Activated T-helper 1 cell treated with anti-CD3 and anti-CD28 coated beads, Interleukin-12 subunit alpha, Interleukin-12 subunit beta, Interleukin-2, Interleukin-4 antibody, amounts not matched to agents 30 ng/mL and 10 ng/mL and 1 ng/mL, durations not matched to agents 14 hours and 24 hours and 36 hours (primary cell): ENCODE measurements at places on chromosomes 1 and 21.

DNA sequence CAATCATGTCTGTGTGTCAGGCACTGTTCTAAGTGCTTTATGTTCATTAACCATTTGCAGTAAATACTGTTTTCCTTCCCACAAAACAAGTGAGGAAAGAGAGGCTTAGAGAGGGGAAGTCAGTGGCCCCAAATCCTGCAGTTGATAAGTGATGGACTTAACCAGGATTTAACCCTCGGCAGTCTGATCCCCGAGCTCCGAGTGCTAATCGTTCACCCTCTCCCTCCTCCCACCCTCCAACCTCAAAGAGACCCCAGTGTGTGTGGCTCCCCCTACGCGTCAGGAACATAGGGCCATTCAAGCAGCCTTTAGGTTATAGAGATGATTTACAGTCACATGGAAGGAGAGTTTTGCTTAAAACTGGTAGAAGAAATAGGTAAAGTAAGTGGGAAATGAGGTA is 47.2 kb downstream of the SCCPDH start:
- no peak for DNase-seq

- DNase-seq = no peak
These were observed 23.7 kb upstream of the COG2 start for GRCh38 chr1:230618537-230618936.

- DNase-seq = no peak
These were observed 3.4 kb downstream of the ZCCHC17 start for GRCh38 chr1:31300193-31300592.

- DNase-seq = no peak
These were observed 356.5 kb upstream of the PTBP2 start for GRCh38 chr1:96365076-96365475.

GRCh38 chr1:159897962-159898361 is 2.0 kb downstream of the CFAP45 start:
- DNase-seq = no peak

DNA sequence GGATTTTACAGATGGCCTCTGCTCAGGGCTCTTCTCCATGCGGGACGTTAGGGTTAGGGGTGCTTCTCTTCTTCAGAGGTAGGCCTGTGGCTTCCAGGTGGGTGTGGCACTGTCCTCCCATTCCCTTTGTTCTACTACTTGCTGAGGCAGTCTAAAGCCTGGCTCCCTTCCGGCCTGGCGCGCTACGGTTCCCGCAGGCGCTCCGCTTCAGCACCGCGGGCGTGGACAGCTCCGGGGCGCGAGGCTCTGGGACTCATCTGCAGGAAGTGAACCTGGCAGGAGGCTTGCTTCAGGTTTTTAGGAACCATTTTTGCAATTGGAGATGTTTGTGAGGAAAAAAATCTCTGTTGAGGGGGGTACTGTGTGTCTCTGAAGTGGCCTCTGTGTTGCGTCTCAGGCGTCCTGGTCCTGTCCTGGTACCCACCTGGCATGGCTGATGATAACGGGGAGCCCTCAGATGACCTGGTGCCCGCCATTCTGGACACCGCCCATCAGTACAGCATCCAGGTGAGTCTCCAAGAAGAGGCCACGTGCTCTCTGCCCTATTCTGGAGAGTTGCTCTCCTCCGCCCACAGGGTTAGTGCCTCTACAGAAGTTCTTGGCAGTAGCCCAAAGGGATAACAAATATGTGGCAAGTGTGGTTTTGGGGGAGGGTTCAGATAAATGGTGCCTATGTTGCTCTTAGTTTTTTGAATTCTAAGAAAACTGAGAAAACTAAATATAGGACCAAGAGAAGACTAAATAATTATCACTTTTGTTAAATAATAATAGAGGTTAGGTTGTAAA is 1.9 kb downstream of the MANEAL start:
- peak; percentile 51 for DNase-seq

DNA sequence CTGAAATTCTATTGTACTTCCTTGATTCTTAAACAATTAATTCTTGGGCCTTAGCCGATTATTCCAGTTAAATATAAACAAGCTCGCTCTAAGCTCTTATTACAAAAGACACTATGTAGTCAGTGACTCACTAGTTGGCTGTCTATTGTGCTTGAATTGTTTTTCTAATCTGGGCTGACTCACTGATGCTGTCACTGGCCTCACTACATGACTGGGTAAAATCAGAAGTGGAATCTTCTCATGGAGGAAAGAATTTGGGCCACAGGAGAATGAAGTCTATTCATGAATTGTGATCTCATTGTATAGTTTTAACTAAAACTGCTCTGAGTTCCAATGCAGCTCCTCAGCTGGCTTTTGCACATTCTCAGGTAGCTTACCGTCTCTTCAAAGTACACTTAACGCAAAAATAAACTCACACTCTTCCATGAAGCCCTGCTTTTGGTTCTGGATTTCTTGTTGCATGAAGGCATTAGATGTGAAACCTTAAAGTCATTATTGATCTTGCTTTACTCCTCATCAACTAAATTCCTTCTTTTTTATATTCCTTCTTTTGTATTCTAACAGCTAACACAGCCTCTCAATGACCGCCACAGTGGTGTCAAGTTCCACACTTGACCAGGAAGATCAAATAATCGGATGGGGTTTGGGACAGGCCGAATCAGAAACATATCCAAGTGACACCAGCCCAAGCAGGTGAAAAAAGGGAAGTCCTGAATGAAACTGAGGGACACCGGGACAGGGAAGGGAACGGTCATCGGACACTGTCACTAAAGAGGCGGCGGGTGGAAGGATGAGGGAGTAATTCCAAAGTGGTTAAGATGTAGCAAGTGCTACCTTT is 80.9 kb upstream of the LBR start:
- DNase-seq = no peak

DNA sequence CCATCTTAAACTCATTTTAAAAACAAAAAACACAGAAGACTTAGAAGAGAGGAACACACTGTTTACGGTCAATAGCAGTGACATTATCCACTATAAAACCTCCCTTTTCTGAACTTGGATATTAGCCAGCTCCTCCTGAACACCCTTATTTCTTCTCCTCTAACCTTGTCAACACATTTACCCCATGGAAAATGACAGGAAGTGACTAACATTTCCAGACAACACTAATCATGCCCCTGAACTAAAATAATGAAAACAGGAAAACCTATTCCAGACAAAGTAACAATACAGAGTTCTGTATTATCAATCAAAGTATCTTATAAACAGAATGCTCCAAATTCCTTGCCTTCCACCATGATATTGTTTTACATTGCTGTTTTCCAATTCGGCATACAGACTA is 45.3 kb downstream of the PALMD start:
- DNase-seq = no peak
